ENCODE measurements at places on chromosomes 11 and 22.

- DNase-seq, result no peak
Observed at GRCh38 chr22:24049978-24050377, 38.9 kb downstream of the CABIN1 start.

GRCh38 chr11:57729479-57729878, 11.8 kb upstream of the SELENOH start:
- no peak for DNase-seq

- no peak for DNase-seq
Observed at GRCh38 chr11:93034031-93034722, 64.7 kb downstream of the MTNR1B start.

- no peak for DNase-seq
Observed at GRCh38 chr11:32139896-32140520, 49.1 kb downstream of the RCN1 start.

- no peak for DNase-seq
Observed at GRCh38 chr22:17566776-17567175, 3.5 kb downstream of the SLC25A18 start.

DNA sequence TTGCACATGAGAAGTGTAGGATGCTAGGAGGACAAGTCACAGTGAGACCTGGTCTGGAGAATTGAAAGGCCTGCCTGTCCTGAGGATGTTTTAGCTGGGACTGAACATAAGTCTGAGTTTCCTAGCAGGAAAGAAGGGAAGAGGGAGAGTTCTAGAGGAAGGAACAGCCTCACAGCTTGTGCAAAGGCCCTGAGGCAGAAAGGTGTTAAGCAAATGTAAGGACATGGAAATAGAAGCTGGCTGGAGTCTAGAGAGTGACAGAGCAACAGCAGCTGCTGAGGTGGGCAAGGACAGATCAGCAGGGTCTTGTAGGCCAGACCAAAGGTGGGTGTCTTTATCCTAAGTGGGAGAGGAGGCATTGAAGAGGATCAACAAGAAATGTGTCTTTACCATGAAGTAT, 210.9 kb upstream of the E2F8 start:
- DNase-seq, result no peak

DNA sequence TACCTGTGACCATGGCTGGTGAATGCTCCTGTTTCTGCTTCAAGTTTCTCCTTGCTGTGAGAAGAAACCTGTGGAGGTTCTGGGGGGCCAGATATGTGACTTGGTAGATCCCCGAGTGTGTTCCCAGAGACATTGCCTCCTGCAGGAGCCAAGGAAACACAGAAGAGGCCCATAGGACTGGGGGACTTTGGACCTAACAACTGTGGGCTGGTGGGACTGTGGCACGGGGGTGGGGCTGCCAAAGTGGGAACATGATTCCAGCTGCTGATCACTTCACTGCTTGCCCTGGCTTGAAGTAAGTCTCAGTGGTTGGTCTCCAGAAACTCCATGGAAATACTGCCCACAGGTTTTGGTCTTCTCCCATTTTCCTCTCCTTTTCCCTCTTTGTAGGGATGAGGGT, 4.1 kb upstream of the NR1H3 start:
- no peak for DNase-seq

DNA sequence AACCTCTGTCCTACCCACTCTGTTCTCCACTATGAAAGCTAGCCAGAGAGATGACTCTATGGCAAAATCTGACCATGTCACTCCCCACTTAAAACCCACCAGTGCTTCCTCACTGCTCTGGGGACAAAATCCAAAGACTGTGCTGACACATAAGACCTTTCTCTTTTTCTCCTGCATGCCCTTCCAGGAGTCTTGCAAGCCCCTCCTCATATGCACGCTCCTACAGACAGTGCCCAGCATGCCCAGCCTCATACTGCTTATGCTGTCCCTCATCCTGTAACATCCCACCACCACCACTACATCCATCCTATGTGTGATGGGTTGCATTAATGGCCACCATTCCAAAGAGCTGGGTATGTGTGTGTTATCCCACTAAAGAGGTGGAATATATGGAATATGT, 118.3 kb downstream of the BUD13 start:
- no peak for DNase-seq

DNA sequence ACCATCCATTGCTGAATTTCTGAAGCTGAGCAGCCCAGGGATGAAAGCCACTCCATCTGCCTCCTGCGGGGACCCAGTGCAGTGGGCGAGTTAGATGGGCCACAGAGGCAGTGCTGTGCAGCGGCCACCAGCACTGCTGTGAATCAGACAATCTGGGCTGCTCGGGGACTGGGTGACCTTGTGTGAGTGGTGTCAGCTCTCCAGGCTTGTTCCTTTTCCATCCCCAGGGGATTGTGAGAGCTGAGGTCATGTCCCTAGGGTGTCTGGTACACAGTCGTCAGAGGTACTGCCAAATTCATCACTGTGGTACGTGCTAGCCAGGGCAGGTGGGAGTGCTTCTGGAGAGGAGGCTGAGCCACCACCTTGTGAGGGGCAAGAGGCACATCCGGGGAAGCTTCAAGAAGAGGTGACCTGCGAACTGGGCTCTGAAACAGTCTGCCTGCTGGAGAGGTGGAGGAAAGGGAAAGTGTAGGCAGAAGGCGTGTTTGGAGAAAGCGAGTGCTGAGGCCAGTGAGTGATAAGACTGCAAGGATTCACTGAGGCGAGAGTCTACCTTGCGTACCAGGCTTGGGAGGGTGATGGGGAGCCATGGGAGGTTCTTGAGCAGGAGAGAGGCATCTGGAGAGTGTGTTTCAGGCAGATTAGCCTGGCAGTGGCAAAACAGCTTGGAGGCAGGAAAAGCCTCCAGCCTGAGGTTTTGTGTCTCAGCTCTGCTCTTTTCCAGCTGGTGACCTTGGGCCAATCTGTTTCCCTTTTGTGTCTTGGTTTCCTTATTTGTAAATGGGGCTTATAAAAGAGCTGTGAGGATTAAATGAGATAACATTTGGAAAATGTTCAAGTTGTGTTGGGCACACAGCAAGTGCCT, 22.7 kb downstream of the CACNA1I start:
- DNase-seq, result no peak

DNA sequence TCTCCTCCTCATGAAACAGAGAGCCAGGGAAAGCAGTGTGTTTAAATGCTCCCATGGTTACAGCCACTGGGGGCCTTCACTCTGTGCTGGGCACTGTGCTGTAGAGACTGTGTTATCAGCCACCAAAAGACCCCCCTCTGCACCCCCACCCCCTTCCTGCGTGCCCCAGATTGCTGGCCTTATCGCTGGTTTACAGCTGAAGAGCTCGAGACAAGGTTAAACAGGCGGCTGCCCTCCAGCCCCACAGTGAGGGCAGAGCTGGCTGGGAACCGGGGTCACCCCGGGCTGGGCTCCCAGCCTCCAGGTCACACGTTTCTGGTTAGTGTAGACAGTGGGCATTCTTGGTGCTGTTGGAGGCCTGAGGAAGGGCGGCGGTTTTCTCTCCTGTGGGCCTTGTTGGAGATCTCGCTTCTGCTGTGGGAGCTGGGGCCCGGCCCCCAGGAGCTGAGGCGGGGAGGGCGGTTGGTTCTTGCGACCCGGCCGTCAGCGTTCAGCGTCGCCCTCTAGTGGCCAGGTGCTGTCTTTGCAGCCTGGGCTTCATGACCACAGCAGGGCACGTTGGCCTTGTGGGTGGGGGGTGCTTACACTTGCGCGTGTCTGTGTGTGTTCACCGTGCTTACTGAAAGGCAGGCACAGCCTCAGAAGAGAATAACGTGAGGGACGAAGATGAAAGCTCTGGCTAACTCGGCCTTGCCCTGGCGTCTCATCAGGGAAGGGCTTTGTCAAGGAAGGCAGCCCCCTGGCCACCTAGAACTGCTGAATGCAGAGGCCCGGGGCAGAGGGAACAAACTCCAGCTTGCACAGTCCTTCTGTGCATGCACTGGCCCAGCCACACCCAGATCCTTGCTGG, 40.8 kb downstream of the TBC1D22A start:
- peak; percentile 14 for DNase-seq

DNA sequence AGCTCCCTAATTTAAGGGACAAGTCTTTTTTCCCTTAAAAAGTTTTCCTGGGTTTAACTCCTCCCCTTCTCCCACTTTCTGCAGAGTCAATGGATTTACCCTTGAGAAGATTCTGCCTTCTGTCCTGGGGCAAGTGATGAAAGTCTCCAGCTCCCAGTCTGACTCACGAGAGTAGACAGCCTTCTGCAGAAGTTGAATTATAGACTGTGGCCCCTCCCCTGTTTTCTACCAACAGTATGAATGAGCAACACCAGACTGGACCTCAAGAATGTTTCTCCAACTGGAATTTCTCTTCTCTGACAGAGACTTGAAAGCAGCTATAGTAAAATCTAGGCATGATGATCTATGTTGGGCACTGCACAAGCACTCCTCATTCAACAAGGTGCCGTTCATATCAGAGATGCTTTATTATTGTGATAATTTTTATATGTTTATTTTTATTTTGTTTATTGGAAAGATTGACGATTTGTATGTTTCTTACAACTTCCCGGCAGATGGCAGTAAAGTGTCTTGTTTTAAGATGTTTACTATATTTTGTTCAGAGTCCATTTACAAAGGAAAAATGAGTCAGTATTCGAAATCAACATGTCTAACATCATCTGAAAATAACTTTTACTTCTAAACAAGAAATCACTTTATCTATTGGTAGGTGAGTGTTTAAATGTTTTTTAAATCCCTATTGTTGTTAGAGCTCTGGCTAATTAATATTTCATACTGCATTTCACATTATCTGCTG, 56.6 kb downstream of the LMO2 start:
- peak; percentile 54 for DNase-seq

Measured in SW 1271 (cell line).